Fibroblast of skin of back (primary cell): ENCODE measurements at places on chromosomes 16 and 17.

GRCh38 chr16:68664297-68664696 lies 19.2 kb downstream of the CDH3 start:
- DNase-seq = peak; percentile 17

DNA sequence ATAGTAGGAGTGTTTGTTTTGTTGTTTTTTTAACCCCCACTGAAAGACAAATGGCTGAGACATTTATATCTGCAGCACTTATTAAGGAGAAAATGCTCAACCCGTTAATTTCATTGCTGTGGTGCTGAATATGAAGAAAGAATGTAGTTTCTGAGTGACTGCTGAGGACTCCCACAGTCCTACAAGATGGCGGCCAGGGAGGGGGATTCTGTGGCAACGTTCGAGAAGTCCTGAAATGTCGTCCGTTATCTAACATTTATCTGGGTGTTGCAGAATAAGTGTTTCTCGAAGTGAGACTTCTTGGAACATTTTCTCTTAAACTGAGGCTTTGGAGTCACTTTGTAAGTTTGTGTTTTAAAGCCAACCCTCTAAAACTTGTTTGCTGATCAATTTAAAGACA lies 530.4 kb downstream of the XYLT1 start:
- DNase-seq = no peak

DNA sequence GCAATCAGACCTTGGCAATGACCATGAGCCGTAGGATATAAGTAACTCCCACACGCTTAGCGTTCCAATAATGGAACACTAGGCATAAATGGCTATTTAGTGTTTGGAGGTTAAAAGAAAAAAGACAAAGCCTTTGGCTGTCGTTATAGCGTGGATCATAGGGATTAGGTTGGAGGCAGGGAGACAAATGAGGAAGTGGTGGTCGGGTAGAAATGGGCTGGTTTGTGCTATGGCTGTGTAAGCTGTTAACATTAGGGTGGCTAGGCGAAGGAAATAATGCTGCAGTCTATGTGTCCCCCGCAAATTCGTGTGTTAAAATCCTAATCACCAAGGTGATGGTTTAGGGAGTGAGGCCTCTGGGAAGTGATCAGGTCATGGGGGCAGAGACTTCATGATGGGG lies 120.4 kb upstream of the IRX6 start:
- no peak for DNase-seq

DNA sequence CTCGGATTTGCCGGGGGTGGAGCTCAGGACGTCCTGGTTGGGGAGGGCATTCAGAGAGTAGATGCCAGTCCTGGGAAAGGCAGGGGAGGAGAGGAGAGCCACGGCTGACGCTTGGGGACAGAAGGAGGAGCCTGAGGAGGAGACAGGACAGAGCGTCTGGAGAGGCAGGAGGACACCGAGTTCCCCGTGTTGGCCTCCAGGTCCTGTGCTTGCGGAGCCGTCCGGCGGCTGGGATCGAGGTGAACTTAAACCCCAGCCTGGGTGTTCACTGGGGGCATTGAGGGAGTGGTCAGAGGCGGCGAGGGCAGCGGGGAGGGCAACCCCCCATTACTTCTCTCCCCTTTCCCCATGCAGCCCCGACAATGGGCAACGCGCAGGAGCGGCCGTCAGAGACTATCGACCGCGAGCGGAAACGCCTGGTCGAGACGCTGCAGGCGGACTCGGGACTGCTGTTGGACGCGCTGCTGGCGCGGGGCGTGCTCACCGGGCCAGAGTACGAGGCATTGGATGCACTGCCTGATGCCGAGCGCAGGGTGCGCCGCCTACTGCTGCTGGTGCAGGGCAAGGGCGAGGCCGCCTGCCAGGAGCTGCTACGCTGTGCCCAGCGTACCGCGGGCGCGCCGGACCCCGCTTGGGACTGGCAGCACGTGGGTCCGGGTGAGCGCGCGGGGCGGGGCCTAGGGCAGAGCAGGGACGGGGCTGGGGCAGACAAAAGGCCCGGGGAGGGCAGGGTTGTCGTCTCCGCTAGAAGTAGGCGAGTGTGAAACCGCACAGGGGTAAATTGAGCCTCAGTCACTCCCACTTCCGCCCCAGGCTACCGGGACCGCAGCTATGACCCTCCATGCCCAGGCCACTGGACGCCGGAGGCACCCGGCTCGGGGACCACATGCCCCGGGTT lies 3.7 kb downstream of the NOL3 start:
- peak; percentile 84 for DNase-seq

- DNase-seq = peak; percentile 58
These were observed 2.7 kb downstream of the COTL1 start for GRCh38 chr16:84614968-84615813.

GRCh38 chr16:53530046-53530445 lies 27.0 kb upstream of the AKTIP start:
- DNase-seq = no peak

DNA sequence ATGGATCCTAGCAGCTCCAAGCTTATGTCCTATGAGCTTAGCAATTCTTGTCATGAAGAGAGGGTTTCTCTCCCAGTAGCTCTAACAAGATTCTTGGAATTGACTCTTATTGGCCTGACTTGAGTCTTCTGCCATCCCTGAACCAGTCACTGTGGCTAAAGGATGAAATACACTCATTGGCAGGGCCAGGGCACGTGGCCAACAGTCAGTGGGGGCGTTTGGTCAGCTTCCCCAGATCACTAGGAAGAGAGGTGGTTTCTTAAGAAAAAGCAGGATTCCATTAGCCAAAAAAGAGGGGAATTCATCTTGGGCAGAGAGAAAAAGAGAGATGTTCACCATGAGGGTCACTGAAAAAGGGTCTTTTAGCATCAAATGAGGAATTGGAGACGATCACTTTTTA lies 363.2 kb downstream of the SNX29 start:
- DNase-seq = peak; percentile 62

GRCh38 chr17:48925991-48926342 lies 17.8 kb downstream of the UBE2Z start:
- no peak for DNase-seq

DNA sequence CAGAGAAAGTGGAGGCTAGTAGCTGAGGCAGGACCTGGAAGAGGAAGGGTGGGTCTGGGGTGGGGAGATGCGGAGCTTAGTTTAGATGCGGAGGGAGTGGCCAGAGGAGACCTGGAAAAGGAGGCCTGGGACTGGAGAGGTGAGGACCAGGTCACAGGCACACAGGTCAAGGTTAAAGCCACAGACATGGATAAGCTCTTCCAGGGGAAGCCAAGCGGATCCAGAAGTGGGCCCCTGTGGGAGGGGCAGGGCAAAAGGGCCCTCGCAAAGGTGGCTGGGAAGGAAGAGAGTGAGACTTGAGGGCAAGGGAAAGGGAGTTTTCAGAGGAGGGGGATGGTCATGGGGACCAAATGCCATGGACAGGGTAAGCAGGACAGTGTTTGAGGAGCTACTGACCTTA lies 13.9 kb upstream of the MLLT6 start:
- DNase-seq = no peak

- no peak for DNase-seq
These were observed 4.6 kb upstream of the WFIKKN1 start for GRCh38 chr16:625977-626765.

DNA sequence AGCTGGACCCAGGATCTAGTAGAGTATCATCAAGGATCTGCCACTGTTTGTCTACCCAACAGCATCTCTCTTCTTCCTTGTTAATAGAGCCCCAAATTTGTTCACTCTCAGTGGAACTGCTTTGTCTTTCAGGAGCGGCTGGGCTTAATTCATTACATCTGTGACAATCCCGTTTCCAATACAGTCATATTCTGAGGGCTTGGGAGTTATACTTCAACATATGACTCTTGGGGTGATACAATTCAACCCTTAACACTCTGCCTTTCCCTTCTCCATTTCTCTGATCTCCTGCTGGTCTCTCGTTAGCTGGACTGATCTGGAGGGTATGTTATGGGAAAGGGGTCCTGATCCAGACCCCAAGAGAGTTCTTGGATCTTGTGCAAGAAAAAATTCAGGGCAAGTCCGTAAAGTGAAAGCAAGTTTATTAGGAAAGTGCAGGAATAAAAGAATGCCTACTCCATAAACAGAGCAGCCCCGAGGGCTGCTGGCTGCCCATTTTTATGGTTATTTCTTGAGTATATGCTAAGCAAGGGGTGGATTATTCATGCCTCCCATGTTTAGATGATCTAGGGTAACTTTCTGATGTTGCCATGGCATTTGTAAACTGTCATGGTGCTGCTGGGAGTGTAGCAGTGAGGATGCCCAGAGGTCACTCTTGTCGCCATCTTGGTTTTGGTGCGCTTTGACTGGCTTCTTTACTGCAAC lies 42.4 kb downstream of the IQCK start:
- DNase-seq = no peak

DNA sequence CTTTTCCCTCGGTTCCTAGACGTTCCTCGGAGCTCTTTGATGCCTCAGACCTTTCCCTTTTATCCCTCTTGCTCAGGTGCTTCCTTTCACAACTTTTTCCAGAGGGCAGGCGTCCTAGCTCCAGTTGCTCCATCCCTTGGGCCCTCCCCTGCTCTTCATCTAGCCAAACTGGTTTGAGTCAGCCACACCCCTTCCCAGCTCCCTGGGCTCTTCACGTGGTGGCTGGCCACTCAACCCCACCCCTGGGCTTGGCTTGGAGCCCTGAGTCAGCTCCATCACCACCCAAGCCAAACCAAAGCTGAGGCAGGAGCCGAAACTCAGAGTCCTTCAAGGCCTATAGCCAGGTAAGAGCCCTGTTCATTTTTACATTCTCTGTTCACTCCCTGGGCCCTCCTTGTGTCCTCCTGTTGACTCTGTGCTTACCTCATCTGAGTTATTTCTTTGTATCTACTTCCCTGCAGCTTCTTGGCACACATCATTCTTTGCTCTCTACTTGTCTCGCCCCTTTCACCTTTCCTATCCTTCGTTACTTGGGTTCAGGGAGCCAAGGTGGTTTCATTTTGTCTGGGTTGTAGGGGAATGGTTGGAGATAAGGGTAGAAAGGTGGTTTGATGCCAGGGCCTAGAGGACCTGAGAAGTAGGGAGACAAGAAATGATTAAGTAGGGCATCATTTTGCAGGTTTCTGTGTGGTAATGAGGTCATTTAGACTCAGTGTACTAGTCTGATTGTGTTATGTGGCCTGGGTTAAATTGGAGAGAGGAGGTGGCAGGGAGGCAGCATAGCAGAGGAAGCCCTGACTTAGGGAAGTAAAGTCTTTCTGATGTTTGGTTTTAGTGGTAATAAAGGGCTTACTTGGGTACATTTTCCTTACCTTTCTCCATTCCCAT lies 7.6 kb upstream of the PHKG2 start:
- peak; percentile 61 for DNase-seq

GRCh38 chr16:10729104-10730048 lies 14.3 kb upstream of the NUBP1 start:
- peak; percentile 28 for DNase-seq

DNA sequence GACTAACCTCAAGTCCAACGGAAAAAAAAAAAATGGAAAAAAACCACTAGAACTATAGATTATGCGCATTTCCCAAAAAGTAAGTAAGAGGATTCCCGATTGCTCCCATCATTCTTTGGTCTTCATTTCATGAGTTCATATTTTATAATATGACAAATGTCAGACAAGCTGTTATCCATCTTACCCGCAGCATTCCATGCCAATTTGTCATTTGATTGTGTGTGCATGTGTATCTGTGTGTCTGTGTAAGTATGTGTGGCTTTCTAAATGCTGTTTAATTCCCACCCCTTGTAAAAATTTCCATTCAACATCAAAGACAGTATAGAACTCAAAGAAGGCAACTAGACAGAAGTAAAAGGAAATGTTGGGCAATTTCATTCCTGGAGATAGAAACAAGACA lies 434.1 kb downstream of the CDH11 start:
- peak; percentile 51 for DNase-seq

GRCh38 chr16:79185711-79186110 lies 414.8 kb downstream of the MAF start:
- peak; percentile 37 for DNase-seq

DNA sequence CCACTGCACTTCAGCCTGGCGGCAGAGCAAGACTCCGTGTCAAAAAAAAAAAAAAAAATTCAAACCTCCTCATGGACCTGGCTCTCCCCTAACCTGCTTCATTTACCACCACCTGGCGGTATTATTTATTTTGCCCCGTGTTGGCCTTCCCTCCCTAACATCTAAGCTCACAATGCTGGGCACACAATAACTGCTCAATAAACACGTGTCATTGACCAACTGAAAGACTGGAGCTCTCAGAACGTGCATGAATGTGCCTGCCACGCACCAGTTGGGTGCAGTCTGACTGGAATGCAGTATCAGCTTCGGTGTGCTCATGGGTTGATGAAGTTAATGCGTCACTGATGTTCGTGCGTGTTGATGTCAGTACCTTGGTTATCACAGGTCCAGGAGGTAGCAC lies 64.4 kb upstream of the CDC42EP4 start:
- no peak for DNase-seq

DNA sequence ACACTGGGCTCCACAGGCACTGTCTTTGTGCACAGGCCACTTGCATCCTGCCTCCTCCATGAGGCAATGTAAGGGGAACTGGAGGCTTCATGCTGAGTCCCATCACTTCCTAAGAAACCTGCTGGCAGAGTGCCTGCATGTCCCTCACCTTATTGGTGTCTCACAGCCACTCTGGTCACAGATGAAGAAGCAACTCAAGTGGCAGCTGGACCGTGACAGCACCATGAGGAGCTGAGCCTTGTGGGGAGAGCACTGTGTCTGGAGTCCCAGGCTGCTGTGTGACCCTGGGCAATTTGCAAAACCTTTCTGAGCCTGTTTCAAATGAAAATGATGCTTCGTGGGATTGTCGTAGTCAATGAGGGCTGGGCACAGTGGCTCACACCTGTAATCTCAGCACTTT lies 19.5 kb downstream of the ANKRD40 start:
- no peak for DNase-seq

- DNase-seq = peak; percentile 71
These were observed 11.4 kb upstream of the APOH start for GRCh38 chr17:66240630-66241029.

- DNase-seq = no peak
These were observed 15.7 kb upstream of the RNF213 start for GRCh38 chr17:80244871-80245509.

DNA sequence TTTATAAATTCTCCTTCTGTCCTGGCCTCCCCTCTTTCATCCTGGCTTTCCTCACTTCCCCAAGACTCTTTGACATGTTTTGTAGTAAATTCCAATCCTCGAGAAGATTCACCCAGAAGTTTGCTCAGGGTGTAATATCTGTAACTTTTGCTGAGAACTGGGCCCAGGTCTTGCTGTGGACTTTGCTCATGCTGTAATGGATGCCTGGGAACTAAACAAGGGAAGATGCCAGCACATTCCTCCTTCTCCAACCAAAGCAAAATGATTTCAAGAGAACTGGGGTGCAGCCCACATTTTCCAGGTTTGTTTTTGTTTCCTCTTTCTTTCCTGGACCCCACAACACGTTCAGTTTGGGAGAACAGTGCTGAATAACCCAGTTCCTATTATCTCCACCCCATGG lies 6.6 kb upstream of the SALL1 start:
- no peak for DNase-seq

GRCh38 chr17:80303824-80304223 lies 43.2 kb downstream of the RNF213 start:
- no peak for DNase-seq

- no peak for DNase-seq
These were observed 985.0 kb upstream of the GOT2 start for GRCh38 chr16:59719121-59719520.

- no peak for DNase-seq
These were observed 19.1 kb downstream of the GPR142 start for GRCh38 chr17:74386386-74386785.
